Prostate gland (tissue), 2 donors: ENCODE measurements at places on chromosomes 13 and 19.

- no peak for DNase-seq
These were observed 17.3 kb downstream of the EPS15L1 start for GRCh38 chr19:16454351-16454918.

- DNase-seq, result no peak
These were observed 173.2 kb downstream of the KDM4B start for GRCh38 chr19:5141850-5142724.

DNA sequence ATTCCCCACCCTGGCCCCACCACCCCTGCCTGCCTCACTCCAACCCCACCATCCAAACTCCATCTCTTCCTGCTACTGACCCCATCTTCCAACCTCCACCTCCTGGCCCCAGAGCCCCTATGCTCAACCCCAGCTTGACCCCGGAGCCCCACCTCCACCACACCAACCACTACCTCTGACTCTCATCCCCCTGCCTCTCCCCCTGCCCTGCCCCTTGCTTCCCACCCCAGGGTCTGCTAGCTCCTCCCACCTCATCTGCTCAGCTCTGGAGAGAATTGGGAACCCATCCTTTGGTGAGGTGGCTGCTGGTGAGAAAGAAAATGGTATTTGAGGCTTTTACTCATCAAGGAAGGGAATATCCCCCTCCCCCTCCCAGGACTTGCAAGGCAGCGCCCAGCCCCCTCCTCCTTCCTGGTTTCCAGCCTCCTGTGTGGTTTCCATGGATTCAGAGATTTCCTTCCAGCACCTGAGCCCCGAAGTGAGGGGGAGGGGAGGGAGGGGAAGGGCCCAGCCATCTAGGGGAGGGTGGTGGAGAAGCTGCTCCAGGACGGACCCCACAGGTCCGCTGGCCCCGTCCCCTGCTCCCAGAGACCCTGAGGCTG lies 11.4 kb upstream of the PEPD start:
- DNase-seq, result no peak

GRCh38 chr19:48623556-48624066 lies 4.3 kb downstream of the SPHK2 start:
- no peak for DNase-seq

- DNase-seq, result no peak
These were observed 406.3 kb downstream of the DCT start for GRCh38 chr13:94073007-94073744.

DNA sequence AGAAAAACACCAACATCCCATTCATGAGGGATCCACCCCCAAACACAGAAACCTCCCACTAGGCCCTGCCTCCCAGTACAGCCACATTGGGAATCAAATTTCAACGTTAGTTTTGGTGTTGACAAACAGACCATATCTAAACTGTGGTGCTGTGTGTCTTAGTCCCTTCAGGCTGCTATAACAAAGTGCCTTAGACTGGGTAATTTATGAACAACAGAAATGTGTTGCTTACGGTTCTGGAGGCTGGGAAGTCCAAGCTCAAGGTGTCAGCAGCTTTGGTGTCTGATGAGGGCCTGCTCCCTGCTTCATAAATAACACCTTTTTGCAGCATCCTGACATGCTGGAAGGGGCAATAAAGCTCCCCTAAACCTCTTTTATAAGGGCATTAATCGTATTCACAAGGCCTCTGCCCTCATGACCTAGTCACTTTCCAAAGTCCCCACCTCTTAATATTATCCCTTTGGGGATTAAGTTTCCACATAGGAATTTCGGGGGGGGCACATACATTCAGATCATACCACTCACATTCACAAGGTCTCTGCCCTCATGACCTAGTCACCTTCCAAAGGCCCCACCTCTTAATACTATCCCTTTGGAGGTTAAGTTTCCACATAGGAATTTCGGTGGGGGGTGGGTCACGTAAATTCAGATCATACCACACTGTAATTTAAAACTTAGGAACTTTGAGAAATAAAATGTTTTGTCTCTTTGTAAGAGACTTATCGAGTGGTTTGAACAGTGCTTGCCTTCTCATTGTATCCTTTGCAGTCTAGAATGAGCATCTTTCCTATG lies 27.5 kb downstream of the ZNF507 start:
- no peak for DNase-seq

- DNase-seq, result peak; percentile 30
These were observed 40.3 kb downstream of the RCBTB2 start for GRCh38 chr13:48492470-48493065.

GRCh38 chr19:41218615-41219507 lies at the start of gene AXL:
Gene AXL (plus strand): TSS chr19:41219223. CDS start chr19:41219393, 170 bp downstream.
- peak; percentile 88 for DNase-seq

DNA sequence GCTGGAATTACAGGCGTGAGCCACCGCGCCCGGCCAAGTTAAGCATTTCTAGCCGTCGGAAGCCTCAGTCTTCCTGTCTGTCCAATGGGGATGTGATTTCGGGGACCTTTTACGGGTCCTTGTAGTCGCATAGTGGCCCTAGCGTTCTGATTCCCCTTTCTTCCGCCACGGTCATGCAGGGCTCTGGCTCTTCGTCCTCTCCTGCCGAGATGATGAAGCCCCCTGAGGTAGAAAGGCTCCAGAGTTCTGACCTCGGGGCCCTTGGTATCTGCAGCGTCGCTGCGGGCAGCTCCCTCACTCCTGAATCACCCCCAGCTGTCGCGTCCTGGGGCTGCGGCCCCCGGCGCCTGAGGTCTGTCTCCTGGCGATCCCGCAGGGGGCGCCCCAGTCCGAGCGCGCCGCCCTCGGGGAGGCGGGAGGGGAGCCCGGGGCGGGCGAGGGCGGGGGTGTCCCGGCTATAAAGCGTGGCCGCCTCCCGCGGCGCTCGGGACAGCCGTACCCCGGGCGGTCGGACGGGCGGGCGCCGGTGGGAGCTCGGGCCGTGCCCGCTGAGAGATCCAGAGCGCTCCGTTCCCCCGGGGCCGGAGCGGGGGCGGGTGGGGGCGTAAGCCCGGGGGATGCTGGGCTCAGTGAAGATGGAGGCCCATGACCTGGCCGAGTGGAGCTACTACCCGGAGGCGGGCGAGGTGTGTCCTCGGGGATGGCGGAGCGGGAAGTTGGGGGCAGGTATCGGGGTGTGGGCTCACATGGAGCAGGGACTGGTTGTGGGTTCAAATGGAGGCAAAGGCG lies at the start of gene FOXA3:
Gene FOXA3 (plus strand): TSS at position 487 of the 789 bp plus-strand sequence. CDS start 131 bp downstream, at position 618.
- no peak for DNase-seq

DNA sequence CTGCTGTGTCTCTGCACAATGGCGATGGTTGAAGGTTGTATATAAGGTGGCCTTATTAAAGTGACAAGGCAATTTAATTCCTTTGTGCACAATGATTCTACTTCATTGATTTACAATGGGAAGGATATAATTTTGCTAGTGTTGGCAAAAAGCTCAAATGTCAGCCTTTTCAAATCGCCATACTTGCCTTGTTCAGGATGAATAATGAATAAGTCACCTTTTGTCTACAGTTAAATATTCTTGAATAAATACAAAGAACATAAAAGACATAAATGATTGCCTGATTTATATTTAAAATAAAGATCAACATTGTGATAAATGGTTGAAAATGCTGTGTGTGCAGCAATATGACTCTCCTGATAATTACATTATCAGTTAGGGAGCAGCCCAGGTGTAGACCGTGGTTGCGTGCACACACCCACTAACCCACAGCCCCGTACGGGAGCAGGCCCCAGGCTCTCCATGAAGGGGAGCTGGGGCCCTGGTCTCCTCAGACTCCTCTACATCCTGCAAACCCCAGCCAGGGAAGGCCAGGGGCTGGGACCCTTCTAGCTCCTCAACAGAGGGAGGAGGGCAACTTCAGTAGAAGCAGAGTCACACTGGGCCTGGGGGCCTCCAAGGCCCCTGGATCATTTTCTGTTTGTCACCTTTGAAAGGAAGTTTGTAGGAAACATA lies 64.9 kb downstream of the TEX29 start:
- no peak for DNase-seq

DNA sequence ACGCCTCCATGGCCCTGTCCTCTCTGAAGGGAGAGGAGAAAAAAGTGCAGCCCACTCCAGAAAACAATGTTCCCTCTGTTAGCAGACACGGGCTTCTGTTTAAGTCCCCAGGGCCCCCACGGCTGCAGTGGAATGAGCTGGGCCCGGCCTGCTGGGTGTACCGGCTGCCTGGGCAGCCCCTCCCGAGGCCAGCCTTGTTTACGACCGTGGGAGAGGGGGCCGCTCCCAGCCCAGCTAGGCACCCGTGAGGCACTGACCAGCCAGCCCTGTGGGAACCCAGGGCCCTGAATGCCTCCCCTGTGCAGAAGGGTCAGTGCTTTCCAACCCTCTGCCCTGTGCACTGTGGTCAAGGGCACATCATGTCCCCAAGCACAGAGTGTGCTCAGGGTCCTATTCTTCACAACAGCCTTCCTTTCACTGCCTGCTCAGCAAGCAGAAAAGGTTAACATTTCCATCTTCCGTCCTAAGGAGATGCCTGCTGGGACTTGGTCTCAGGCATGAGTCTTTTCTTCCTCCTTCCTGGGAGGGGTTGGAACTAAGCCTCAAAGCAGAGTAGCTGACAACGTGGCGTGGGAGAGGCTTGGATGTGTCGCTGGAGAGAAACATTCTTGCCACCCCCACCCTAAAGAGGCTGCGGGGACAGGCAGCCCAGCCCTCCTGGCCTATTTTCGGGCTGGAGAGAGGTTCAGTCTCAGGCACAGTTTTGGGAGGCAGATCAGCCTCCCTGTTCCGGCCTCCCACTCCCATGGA lies 90.1 kb downstream of the RGCC start:
- DNase-seq, result no peak

DNA sequence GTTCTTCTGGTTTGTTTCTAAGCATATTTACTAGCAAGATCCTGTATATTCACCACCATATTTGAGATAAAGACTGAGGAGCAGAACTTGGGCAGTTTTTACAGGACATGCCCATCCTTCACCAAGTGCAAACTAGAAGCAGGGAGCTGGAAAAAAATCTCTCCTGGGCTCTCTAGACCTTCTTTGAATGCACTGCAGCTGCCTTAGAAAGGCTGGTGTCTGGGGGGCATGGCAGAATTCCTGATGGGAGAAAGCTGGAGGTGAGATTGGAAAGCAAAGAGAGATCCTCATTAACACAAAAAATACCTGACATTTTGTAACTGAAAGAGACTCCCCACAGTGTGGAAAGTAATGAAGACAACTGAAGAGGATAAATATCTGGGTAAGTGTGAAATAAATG lies 1612.1 kb downstream of the OLFM4 start:
- no peak for DNase-seq

DNA sequence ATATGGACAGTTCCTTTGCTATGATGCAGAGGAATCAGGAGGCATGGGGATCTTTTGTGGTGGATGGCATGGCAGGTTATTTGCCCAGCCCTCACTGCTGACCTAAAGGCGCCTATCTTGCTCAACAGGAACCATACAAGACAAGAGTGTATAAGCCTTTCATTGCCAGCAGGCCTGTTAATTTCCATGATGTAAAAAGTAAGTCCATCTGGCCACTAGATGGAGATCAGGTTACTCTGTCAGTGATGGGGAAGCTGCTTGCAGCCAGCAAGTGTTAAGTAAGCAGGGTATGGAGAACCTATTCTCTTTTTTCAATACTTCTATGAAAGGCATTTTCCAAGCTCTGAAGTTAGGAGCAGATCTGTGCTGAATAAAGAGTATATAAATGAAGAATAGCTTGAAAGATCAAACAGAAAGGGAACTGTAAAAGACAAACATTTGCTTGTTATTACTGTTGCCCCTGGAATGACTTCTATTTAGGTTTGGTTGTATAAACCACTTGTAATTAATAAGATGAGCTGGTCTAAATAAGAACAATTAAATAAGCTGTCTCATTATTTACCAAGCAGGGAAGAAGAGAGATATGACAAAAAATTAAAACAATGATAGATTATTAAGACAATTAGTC lies 210.9 kb downstream of the RGCC start:
- DNase-seq, result peak; percentile 86

GRCh38 chr13:41199079-41199478 lies 4.7 kb upstream of the KBTBD7 start:
- DNase-seq, result no peak

DNA sequence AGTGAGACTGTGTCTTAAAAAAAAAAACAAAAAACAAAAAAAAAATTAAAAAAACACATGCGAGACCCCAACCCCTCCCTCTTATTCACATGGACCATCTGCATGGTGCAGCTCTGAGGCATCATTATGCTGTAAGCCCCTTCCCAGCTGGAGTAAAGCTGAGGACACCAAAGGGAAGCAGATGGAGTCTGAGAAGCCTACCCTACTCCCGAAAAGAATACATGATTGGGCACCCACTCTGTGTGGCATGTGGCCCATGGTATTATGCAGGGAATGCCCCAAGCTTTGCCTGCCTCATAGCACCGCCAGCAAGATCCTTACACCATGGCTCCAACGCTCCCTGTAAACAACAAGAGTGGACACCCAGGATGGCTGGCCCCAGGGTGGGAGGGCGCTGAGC lies 4.7 kb downstream of the PTH2 start:
- no peak for DNase-seq

- DNase-seq, result no peak
These were observed 48.6 kb upstream of the SHKBP1 start for GRCh38 chr19:40528078-40528477.

GRCh38 chr19:4369888-4370260 lies 26.5 kb downstream of the MPND start:
- DNase-seq, result no peak

GRCh38 chr13:112938680-112939079 lies 30.3 kb upstream of the MCF2L start:
- no peak for DNase-seq

DNA sequence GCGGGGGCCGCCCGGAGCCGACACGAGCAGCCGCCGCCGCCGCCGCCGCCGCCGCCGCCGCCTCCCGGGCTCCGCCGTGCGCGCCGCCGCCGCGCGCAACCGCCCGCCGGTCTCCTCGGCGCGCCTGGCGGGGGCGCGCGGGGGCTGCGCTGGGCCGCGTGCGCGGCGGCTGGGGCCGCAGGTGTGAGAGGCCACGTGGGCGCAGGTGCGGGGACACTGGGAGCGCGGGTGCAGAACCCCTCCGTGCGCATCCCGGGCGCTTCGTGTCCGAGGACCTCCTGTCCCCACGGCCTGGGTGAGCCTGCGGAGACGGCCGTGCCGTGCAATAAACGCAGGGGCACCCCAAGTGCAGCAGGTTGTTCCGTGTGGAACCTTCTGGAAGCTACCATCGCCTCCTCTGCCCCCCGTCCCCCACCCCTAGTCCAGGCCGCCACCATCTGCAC lies at the start of gene LINGO3:
Gene LINGO3 (minus strand): TSS at position 41 of the 443 bp plus-strand sequence. CDS start 16,378 bp downstream, outside the sequence.
- no peak for DNase-seq

- DNase-seq, result no peak
These were observed 244.7 kb downstream of the VWA8 start for GRCh38 chr13:41716236-41716635.
